Colonic mucosa (tissue), 4 donors: ENCODE measurements at places on chromosomes 3 and 15. TPM values are rescaled to one million over a fixed set of nuclear protein-coding genes. Genes with fewer than 3 reads are reported as not detected.
A peak's percentile ranks its signal among the peaks of the same experiment; 100 is the strongest.

Gene RBP2
- 1.4 TPM for total RNA-seq

Gene AHSG
- total RNA-seq: not detected

Gene PCLAF
- 40.4 TPM for total RNA-seq

Gene GRIP2
- total RNA-seq: 0.53 TPM

- H3K27ac ChIP-seq: no peak overlapping the region
- no peaks in the 10 kb centered on the region for H3K4me1 ChIP-seq
- H3K4me3 ChIP-seq: no peak overlapping the region
Measured at GRCh38 chr3:32934150-32934742, 17.2 kb upstream of the CCR4 start.

DNA sequence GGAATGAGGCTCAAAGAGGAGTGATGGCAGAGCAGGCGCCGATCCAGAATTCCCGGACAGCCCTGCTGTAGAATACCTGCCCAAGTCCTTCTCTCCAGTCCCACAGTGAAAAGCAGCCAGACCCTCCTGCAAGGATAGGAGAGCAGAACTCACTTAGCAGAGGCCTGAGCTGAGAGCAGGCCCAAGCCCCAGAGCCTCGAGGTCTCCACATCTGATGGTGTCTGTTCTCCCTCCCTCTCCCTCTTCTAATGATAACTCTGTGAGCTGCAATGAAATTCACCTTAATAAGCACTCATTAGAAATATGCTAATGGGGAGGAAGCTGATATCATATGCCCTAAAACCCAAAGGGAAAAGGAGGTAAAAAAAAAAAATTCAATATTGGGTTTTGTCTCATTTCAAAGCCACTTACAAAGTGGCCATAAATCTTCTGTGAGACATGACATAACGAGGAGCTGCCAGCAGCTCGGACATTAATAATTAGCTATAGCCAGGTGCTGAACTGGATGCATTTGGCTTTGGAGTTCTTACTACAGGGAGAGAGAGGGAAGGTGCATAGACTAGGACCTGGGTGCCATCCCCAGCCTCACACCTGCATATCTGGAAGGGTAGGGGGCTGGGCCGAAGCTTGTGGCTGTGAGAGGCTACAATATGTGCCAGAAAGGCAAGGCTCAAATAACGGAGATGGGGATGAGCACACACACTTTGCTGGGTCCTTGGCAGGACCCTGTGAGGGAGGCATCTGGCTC is 108.4 kb downstream of the MEGF11 start:
- H3K27ac ChIP-seq: no peak overlapping the region
- no peak for DNase-seq
- no peaks in the 10 kb centered on the region for H3K27me3 ChIP-seq
- H3K36me3 ChIP-seq: no peaks in the 10 kb centered on the region
- H3K4me3 ChIP-seq: no peak overlapping the region
- H3K4me1 ChIP-seq: no peaks in the 10 kb centered on the region

GRCh38 chr15:93290618-93290946 is 201.6 kb upstream of the RGMA start:
- no peak overlapping the region for H3K4me3 ChIP-seq
- no peaks in the 10 kb centered on the region for H3K4me1 ChIP-seq
- DNase-seq: no peak
- no peaks in the 10 kb centered on the region for H3K36me3 ChIP-seq
- no peaks in the 10 kb centered on the region for H3K27me3 ChIP-seq
- no peak overlapping the region for H3K27ac ChIP-seq

- no peak overlapping the region for H3K27ac ChIP-seq
- DNase-seq: no peak
- no peak overlapping the region for H3K4me3 ChIP-seq
- H3K27me3 ChIP-seq: no peaks in the 10 kb centered on the region
- no peaks in the 10 kb centered on the region for H3K36me3 ChIP-seq
- H3K4me1 ChIP-seq: no peaks in the 10 kb centered on the region
Measured at GRCh38 chr3:39750712-39751111, 58.7 kb upstream of the MYRIP start.

DNA sequence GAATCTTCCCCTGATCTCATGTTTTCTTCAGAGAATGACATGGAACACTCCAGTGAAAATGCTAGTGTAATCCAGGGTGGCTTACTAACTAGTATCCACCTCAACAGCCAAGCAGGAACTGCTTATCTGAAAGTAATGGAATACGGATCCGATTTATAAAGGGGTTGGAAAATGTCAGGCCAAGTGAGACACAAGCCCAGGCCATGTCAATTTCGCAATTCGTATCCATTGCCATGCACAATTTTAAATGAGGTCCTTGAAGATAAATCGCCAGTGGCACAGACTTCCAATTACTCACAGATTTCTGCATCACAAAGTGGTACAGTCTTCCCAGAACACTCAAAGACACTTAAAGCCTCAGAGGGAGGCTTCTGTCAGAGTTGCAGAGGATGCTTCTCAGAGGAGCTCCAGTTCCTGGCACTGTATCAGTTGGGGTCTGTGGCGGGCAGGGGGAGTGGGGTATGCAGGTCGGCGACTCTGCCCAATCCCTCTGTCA is 16.5 kb upstream of the FAM240A start:
- no peaks in the 10 kb centered on the region for H3K36me3 ChIP-seq
- H3K27ac ChIP-seq: no peak overlapping the region
- no peaks in the 10 kb centered on the region for H3K4me1 ChIP-seq
- DNase-seq: no peak

DNA sequence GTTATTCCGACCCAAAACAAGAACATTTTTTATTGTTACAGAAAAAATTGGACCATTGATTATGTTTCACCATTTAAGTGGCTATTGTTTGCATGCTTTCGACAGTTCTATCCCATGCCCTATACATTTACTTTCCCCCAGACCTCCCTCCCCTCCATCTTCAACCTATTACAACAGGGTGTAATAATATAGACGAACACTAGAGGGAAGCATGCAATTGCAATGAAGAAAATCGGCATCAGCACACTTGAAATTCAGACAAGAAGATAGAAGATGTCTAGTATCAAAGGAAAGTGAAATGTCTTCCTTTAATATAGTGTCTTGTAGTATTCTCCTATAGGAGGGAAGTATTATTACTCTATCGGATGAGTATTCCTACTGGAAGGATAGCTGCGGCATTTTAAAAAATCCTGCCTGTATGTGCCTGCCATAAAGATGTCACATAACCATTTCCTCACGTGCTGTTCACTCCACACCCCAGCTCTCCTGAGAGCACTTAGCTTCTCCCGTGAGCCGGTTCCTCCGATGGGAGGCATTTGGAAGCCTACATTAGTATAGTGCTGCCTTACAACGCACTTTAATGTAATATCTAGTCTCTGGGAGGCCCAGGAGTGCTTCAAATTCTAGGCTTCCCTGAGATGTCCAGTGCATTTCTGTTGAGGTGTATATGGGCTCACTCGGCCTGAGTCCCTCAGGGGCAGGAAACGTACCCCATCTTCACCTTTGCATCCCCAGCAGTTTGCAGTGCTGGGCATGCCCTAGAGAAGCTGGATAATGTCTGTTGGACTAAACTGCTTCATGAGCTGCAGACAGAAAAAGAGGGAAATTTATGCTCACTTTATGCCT is 17.8 kb upstream of the ERICH6 start:
- H3K27me3 ChIP-seq: no peaks in the 10 kb centered on the region
- no peak overlapping the region for H3K4me3 ChIP-seq
- no peaks in the 10 kb centered on the region for H3K36me3 ChIP-seq
- DNase-seq: no peak

GRCh38 chr3:135989242-135989641 is 23.7 kb downstream of the PPP2R3A start:
- H3K27ac ChIP-seq: no peak overlapping the region
- no peaks in the 10 kb centered on the region for H3K4me1 ChIP-seq
- no peaks in the 10 kb centered on the region for H3K27me3 ChIP-seq
- no peak for DNase-seq

DNA sequence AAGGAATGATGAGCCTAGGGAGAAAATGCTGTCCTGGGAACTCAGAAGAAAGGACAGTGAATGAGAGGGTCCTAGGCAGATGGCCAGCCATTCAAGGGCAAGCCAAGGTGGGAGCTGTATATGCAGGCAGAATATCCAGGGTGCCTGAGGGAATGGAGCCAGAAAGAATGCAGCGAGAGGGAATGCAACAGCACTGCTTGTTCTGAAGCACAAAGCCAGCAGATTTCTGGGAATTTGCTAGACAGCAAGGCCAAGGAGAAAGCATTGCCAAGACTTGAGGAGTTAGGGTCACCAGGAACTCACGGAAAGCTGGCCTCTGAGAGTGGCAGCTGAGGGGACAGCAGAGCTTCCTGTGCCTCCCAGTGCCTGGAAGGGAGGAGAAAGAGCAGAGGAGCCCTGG is 200.6 kb downstream of the MYRIP start:
- no peak overlapping the region for H3K4me3 ChIP-seq
- no peaks in the 10 kb centered on the region for H3K27me3 ChIP-seq
- no peak overlapping the region for H3K27ac ChIP-seq
- no peaks in the 10 kb centered on the region for H3K36me3 ChIP-seq
- no peak for DNase-seq
- no peaks in the 10 kb centered on the region for H3K4me1 ChIP-seq

- no peaks in the 10 kb centered on the region for H3K36me3 ChIP-seq
- no peaks in the 10 kb centered on the region for H3K27me3 ChIP-seq
- no peak overlapping the region for H3K27ac ChIP-seq
Measured at GRCh38 chr3:15151166-15151565, 52.2 kb upstream of the RBSN start.

DNA sequence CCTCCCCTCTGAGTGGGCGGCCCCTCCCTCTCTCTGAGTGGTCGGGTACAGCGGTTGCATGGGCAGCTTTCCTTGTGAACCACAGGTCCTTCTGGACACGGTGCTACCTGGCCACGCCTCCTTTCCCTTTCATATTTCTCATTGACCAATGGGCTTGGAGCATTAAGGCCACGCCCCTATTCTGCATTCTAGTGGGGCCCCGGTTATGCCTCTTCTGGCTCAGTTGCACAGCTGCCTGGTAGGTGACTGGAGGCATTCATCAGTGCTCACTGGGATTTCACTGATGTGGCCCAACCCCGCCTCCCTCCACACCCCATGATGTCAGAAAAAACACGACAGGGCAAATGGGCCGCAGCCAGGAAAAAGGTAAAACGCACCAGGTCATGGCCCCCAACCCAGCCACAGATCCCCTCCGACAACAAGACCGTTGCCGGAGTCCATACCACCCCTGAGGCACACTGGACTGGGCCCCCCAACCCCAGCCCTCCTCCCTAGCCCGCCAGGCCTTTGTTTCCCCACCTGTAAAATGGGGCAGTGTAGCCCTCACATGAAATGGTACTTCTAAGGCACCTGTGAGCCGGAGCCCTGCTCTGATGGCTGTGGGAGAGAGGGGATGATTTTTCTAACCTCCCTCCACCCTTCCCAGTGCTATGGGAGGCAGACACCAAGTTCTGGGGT is 26.3 kb downstream of the NGRN start:
- H3K4me3 ChIP-seq: no peak overlapping the region
- no peaks in the 10 kb centered on the region for H3K27me3 ChIP-seq
- no peaks in the 10 kb centered on the region for H3K4me1 ChIP-seq

DNA sequence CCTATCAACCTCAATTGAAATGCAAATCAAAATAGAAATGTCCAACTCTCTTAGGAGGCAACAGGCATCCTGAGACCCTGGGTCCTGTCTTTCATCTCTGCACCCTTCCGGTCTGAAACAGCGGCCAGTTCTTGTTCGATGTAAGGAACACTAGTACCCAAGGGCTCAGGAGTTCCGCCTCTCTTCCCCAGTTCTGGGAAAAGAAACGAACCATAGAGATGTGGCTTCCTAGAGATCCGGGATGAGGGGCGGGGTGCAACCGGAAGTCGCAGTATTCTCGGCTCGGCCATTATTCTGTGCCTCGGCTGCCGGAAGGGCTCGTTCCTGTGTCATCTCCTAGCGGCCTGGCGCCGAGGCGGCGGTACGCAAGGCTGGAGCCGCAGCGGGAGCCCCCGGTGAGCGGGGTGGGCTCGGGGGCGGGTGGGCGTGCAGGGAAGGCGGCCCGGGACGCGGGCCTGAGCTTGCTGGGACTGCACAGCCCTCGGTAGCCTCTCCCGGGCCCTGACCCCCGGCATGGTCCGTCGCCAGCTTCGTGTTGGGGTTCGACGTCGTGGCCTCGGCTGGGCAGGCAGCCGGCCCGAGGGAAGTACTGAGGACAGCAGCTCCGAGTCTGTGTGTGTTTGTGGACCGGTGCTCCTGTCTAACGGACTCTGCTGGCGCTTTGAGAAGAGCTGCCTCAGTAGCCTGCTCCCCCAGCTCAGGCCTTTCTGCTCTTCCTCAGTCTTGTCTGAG is at the start of gene ZNF197:
ZNF197 (plus strand) TSS at position 288 of the 732 bp plus-strand sequence. CDS start 4,119 bp downstream, outside the sequence.
- no peaks in the 10 kb centered on the region for H3K27me3 ChIP-seq
- H3K36me3 ChIP-seq: no peaks in the 10 kb centered on the region
- peak within 1 kb of the TSS; percentile 81 for H3K4me3 ChIP-seq
- peak within 1 kb of the TSS; percentile 81 for H3K27ac ChIP-seq
- peaks cover 5% of the 10 kb centered on the region for H3K4me1 ChIP-seq
- peak; percentile 87 for DNase-seq
